ENCODE measurements at places on chromosomes 7 and 10.

DNA sequence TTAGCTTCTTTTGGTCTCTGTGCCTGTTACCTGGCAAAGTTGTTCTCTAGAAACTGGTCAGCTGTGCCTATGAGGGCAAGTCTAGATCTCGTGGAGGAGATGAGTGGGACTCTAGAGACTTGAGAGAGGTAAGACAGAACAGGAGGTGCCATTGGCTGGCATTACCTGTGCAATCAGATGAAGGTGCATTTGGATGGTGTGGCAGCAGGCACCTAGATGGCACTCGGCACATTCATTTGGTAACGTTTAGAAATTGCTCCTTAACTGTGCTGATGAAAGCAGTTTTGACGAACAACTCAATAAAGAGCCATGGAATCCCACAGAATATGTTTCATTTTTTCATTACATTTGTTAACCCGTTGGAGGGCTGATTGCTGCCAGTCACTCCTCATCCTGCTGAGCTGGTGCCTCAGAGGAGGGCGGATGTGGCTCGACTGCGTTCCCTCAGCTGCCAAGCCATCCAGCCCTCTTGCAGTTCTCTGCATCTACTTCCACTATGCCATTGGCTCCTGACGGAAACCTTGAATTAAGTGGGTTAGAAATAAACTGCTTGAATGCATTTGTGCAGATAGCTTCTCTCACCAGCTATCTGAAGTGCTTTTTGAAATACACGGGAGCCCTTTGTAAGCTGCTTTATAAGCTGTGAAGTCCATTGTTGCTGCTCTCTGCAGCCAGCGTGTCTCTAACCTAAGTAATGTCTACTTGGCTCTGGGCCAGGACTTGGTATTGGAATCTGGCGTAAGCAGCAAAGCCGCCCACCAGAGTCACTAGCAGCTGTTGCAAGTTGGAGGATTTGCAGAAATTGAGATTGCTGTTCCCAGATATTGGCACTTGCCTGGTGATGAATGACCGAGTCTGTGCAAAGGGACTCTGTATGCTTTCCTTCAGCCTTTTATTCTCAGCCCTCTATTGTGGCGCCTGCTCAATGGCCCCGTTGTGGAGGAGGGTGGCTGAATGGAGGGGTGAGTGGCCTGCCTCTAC is 87.4 kb downstream of the LRRC4 start:
- DNase-seq = no peak

DNA sequence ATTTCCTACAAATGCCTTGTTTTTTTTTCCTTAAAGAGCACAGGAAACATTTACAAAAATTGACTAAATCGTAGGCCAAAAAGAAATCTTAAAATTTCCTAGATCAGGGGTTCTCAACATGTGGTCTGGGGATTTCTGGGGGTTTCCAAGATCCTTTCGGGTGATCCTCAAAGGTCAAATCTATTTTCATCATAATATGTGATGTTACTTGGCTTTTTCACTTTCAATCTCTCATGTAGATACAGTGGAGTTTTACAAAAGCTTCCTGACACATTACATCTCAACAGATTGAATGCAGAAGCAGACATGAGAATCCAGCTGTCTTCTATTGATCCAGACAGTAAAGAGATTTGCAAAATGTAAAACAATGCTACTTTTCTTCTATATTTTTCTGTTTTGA is 497.3 kb downstream of the INHBA start:
- no peak for DNase-seq

DNA sequence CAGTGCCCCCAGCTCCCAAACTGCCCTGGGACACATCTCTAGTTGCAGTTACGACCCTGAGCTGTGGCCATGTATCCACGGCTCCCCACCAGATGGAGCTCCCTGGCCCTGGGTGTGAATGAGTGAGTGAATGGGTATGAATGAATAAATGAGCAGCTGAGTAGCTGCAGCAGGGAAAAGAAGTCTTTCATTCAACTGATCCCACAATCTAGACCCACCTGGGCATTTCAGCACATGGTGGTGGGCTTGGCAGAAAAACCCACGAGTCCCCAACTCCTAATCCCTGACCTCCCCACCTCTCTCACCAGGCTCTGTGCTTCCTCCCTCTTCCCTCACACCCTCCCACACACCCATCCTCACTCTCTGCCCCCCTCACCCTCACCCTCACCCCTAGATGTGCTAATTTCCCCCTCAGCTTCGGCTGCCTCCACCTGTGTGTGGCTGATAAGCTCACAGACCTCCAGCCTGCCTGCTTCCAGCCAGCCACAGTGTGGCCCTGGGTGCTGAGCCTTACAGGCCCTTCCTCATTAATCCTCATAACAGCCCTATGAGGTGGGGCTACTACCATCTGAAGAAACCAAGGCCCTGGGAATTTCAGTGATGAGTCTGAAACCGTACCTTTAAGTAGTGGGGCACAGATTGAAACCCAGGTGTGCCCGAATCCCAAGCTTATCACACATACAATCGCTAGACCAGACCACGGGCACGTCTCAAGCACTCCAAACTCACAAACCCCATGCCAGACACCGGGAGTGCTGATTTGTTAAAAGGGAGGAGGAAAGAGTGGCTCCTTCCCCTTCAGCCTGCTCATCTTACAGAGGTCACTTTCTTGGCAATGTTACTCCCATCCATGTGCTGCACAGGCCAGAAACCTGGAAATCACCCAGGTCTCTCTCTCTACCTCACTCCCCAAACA is 2.2 kb upstream of the ATP6V1F start:
- no peak for DNase-seq

GRCh38 chr10:50369931-50370330 is 118.6 kb upstream of the ASAH2 start:
- no peak for DNase-seq

GRCh38 chr7:124085179-124085578 is 52.3 kb upstream of the TMEM229A start:
- no peak for DNase-seq

All from activated CD4-positive, alpha-beta T cell treated with anti-CD3 and anti-CD28 coated beads for 1 hour (primary cell).